ENCODE measurements at places on chromosomes 3 and 15.
A peak's percentile ranks its signal among the peaks of the same experiment; 100 is the strongest.

DNA sequence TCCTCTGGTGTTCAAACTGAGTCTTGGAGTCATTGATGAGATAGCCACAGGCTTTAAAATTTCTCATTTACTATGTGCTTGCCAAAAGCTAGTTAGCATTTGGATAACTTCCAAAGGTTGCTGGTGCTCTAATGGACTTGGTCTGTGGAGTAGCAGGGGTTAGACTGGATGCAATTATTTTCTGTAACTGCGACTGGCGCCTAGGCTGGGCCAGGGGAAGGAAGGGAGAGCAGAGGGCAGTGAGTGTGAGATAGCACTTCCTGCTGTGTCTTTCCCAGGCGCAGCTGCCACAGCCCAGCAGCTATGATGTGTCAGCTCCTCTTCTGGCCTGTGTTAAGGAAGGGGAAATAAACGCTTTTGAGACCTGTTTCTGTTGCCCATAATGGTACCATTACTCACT is 98.6 kb downstream of the MYRIP start:
- DNase-seq: peak; percentile 10

- no peak for DNase-seq
Measured at GRCh38 chr3:196643201-196643749, 3.8 kb downstream of the NRROS start.

DNA sequence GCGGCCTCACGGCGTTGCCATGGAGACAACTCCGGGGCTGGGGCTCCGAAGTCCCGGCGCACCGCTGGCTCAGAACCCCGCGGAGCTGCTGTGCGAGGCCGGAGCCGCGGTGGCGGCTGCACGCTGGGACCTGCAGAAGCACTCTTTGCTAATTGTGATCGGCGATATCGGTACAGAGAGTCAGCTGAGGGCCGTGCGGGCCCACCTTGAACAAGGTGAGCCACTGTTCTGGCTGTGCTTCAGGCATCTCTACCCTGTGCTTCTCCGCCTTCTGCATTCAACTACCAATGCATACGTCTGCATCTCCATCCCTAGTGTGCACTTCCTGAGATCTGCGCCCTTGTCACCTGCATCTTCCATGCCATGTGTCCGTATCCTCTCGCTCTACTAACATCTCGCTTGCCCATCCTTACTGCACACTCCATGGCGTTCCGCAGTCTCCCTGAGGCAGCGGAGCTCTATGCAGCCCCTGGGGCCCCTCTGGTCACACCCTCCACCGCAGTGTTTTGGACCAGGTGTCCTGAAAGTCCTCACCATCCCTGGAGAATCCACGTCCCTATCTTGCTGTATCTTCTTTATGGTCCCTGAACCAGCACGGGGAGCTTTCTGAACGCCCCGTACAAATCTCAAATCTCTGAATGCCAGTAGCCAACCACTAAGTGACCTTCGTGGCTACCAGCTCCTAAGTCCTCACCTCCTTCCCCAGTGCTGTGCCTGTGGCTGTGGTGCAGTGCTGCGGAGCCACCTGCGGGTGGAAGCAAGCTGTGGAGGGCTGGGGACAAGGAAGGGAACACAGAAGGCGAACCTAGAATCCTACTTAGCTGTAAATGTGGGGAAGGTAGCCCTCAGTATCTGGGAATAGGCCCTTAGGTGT is 6.2 kb upstream of the MAP1A start:
- DNase-seq: no peak

GRCh38 chr3:179309225-179310078 is 13.4 kb upstream of the ZNF639 start:
- DNase-seq: no peak

GRCh38 chr15:37102305-37103162 is 2.2 kb upstream of the MEIS2 start:
- DNase-seq: no peak

GRCh38 chr3:120177151-120177550 is 82.9 kb upstream of the GSK3B start:
- DNase-seq: peak; percentile 81

- no peak for DNase-seq
Measured at GRCh38 chr3:110593749-110594148, 477.9 kb upstream of the NECTIN3 start.

- DNase-seq: no peak
Measured at GRCh38 chr15:90840954-90841353, 27.4 kb upstream of the FURIN start.

DNA sequence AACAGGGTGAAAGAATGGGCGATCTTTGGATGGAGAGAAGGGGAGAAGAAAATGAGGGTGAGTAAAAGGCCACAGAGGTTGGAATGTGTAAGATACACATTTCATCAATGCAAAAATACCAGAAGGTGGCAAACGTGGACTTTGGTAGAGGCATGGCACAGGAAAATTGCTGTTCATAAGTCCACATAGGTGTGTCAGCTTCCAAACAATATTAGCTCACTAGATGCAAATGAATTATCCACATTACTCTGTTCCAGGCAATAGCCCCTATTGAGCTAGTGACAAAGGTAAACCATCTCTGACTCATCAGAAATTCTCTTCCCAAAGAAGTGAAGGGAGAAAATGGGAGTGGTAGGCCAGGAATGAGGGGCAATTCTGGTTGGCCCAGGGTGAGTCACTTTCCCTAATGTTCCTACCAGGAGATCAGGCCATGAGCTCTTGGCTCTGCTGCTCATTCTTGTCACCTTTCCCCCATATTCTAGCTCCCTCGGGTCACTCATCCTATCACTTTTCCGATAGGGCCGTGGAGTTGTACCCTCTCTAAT is 19.9 kb downstream of the ACKR2 start:
- DNase-seq: no peak

GRCh38 chr3:168156479-168156878 is 60.8 kb upstream of the GOLIM4 start:
- no peak for DNase-seq

DNA sequence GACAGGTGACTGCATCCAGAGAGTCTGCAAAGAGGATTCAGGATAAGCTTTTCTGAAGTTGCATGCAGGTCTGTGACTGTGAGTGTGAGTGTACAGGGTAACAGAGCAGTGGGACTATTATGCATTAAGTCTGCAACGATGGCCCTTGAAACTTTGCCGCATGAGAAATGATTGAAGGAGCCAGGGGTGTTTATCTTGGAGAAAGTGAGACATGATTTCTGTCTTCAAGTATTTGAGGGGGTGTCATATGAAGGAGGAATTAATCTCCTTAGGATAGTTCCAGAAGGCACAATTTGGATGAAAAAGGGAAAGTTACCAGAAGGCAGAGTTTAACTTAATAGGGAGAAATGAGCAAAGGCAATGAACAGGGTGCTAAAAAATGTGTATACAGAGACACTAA is 119.6 kb downstream of the ARNT2 start:
- DNase-seq: no peak

DNA sequence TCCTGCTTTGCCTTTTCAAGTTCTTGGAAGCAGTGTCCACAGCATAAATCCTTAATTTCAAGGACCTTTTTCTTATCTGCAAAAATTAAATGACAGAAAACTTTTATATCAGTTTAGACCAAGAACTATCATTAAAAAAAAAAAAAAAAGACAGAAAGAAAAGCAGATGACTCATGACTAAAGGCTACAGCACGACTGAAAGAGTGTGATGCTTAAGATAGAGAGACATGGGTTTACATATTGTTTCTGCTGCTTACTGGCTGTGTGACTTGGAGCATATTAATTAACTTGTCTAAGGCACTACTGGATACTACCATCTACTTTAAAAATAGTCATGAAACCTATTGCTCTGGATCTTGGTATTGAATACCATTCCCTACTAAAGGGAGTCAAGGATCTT is 62.3 kb downstream of the CEP152 start:
- no peak for DNase-seq

- DNase-seq: no peak
Measured at GRCh38 chr15:33113666-33114373, 80.7 kb downstream of the FMN1 start.

DNA sequence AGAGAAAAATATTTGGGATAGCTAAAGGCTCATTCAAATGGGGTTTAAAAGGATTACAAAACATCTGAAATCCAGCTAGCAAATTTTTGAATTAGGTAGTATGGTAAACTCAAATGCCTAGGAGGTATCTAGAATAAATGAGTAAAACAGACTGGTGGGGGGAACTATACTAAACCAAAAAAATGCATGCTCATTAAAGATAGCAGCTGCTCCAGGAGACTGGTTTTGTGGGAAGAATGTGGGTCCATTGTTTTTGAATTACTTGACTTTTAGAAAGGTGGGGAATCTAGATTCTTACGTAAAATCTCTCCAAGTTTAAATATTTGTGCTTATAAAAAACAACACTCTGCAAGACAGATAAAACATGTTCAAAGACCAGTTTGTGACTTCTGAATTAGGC is 73.8 kb downstream of the LEKR1 start:
- no peak for DNase-seq

DNA sequence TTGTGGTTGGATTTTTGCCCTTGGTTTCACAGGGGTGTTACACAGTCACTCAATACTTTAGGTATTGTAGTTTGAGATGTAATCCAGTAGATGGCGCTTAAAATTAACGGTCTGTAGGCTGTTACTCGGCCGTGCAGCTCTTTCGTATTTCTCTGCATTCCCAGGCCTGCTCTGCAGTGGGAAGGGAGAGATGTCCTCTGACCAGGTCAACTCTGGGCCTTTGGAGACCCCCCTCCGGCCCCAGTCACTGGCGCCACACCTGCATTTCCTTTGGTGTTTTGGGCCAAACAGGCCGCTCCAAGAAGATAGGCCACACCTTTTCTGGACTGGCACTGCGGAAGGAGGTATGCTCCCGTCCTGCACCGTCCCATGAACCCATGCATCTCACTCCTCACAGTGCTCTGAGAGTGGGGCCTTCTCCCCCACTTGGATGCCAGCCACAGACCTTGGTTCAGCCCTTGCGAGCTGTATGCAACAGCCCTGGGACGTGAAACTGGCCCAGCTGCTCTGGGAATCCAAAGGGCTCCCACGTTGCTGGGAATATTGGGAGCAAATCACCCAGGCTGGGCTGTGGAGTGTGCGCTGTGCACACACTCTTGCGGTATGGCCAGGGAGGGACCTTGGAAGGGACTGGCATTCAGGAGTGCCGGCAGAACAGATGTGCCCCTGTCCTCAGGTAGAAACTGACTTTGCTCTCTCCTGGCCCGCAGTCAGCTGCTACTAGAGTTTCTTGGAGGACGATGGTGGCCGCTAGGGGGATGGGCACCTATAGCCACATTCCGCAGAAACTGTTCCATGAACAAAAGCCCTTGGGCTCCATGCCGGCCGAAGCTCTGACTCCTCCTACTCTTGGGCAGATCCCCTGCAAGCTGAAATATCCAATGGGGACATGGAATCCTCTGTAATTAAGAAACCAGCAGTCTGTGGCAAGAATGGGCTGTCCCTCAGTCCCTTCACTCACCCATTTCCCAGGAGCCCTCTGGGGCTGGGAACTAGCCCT is 410.5 kb upstream of the CADM2 start:
- DNase-seq: no peak

DNA sequence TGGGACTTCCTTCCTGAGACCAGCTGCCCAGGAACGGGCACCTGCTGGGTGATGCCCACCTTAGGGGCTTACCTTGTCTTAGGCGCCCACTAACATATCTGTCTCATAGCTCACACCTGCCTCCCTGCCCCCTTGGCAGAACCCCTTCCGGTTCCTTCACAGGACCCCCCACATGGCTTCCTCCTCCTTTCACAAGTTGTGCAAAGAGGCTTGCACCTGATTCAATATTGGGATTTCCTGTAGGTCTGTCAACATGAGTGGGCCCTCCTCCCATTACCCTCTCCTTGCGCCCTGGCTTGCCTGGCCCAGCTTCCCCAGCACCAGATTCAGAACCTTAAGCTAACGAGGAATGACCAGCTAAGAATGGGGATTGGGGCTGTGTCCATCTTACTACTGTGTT is 633 bp downstream of the THPO start:
- no peak for DNase-seq

DNA sequence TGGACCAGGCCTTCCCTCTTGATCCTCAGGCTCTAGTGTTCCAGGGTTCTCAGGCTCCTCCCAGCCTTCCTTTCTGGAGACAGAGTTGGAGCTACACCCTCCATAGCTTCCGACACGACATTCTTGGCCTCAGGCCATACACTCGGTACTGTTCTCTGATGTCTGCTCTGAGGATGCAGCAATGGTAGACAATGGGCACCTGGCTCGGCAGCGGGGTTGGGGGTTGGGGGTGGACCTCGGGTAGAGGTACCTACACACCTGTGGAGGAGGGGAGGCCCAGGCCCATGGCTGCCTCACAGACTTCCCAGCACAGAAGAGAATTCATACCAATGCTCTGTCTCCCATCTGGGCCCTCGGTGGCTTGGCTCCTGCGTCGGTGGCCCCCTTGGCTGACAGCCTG is 21.4 kb downstream of the CCDC13 start:
- DNase-seq: no peak

GRCh38 chr3:138367911-138368310 is 19.5 kb downstream of the MRAS start:
- no peak for DNase-seq

GRCh38 chr3:169604118-169604517 is 59.4 kb downstream of the MECOM start:
- no peak for DNase-seq

DNA sequence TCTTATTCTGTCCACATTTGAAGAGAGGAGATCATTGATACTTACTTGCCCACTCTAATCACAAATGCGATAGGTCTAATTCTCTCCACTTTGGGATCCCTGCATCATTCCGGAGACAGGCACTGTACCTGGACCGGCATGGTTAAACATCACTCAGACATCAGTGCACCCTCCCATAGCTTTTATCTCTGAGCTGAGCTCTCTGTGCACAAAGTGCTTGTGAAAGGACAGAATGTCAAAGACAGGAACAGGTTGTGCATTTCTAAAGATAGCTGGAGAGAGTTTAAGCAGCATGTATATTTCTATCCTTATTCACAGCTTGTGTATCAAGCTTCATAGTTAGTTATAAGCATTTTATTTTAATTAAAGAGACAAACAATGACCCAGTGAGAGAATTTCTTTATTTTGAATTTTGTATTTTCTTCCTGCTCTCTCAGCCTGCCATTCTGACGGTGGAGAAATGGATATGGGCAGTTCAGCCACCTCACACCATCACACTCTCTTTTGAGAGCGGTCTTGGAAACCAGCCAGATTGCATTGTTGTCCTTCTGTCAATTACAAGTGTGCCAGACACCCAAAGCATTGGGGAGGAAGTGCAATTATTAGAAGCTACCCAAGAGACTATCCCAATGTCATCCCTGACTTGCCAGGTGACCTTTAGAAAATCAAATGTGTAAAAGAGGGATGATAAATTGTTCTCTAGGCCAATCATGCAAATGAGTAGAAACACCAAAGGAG is 65.2 kb upstream of the CHL1 start:
- no peak for DNase-seq

- no peak for DNase-seq
Measured at GRCh38 chr15:96415513-96416217, 85.2 kb downstream of the NR2F2 start.

- peak; percentile 89 for DNase-seq
Measured at GRCh38 chr3:129829640-129830039, 63.9 kb downstream of the TMCC1 start.

GRCh38 chr15:84685304-84685703 is 27.3 kb upstream of the NMB start:
- peak; percentile 91 for DNase-seq

- DNase-seq: no peak
Measured at GRCh38 chr3:138768125-138768524, 66.6 kb downstream of the PIK3CB start.

Measured in fibroblast of gingiva (primary cell).